ENCODE measurements at places on chromosomes 11 and 22. TPM values are rescaled to one million over a fixed set of nuclear protein-coding genes. Genes with fewer than 3 reads are reported as not detected.

Gene LRRC32
- total RNA-seq, result 2.5 TPM

Gene RAB36
- 0.15 TPM for total RNA-seq

Gene TTC36
- 0.83 TPM for total RNA-seq

Gene SRSF8
- 42.1 TPM for total RNA-seq

Gene C11orf71
- total RNA-seq, result 6.3 TPM

Gene TTC38
- total RNA-seq, result 9.9 TPM

Gene KCNK7
- 1.1 TPM for total RNA-seq

Gene CNGA4
- not detected for total RNA-seq

Gene ARHGAP32
- 4.1 TPM for total RNA-seq

Gene C1QTNF6
- 9.8 TPM for total RNA-seq

Gene KMT5B
- total RNA-seq, result 31.5 TPM

Gene PRRG4
- total RNA-seq, result 0.14 TPM

Gene MRGPRE
- not detected for total RNA-seq

Gene CLP1
- total RNA-seq, result 15.7 TPM

Gene LINC01488
- not detected for total RNA-seq

Gene KRTAP5-7
- total RNA-seq, result 0.17 TPM

Gene PANX3
- total RNA-seq, result not detected

Gene POTEH
- not detected for total RNA-seq

Gene GSTT2B
- total RNA-seq, result not detected

Gene OR5A1
- not detected for total RNA-seq

Gene KCNA4
- not detected for total RNA-seq

Gene OR8D4
- not detected for total RNA-seq

Gene SEC14L6
- total RNA-seq, result not detected

Gene EXPH5
- total RNA-seq, result 3.3 TPM

Gene SPON1
- total RNA-seq, result 15.5 TPM

Gene P2RY6
- total RNA-seq, result not detected

Gene KRTAP5-9
- not detected for total RNA-seq

Gene FOXRED1
- total RNA-seq, result 31.8 TPM

Gene SYT12
- total RNA-seq, result not detected

Gene MAP6
- total RNA-seq, result 0.10 TPM

Gene SF3A1
- total RNA-seq, result 217 TPM

Gene RCE1
- total RNA-seq, result 21.5 TPM

Gene CRACR2B
- total RNA-seq, result 23.7 TPM

Gene PARVB
- 22.2 TPM for total RNA-seq

Gene KCNE3
- not detected for total RNA-seq

Gene SCGB2A2
- not detected for total RNA-seq

Gene OR10AG1
- not detected for total RNA-seq

Gene CATSPER1
- total RNA-seq, result not detected

Gene LMNTD2
- total RNA-seq, result 4.5 TPM

Gene PHF21B
- not detected for total RNA-seq

Gene TREH
- not detected for total RNA-seq

Gene MUC5AC
- not detected for total RNA-seq

Gene FAM181B
- total RNA-seq, result 0.10 TPM

Gene OR5B21
- total RNA-seq, result 0.26 TPM

Gene IGLL5
- not detected for total RNA-seq

Gene ASCL2
- 0.45 TPM for total RNA-seq

Gene IGF2
- not detected for total RNA-seq

Gene DEUP1
- not detected for total RNA-seq

Gene OR52I2
- not detected for total RNA-seq

Gene CCDC87
- total RNA-seq, result 0.07 TPM

Gene PLA2G3
- not detected for total RNA-seq

Gene HOATZ
- not detected for total RNA-seq

Gene IRF7
- 70.2 TPM for total RNA-seq

Gene NDUFV1
- total RNA-seq, result 186 TPM

Gene SLC1A2
- total RNA-seq, result not detected

Gene CD3D
- 462 TPM for total RNA-seq
